ENCODE measurements at places on chromosomes 11 and 22.
A peak's percentile ranks its signal among the peaks of the same experiment; 100 is the strongest.

DNA sequence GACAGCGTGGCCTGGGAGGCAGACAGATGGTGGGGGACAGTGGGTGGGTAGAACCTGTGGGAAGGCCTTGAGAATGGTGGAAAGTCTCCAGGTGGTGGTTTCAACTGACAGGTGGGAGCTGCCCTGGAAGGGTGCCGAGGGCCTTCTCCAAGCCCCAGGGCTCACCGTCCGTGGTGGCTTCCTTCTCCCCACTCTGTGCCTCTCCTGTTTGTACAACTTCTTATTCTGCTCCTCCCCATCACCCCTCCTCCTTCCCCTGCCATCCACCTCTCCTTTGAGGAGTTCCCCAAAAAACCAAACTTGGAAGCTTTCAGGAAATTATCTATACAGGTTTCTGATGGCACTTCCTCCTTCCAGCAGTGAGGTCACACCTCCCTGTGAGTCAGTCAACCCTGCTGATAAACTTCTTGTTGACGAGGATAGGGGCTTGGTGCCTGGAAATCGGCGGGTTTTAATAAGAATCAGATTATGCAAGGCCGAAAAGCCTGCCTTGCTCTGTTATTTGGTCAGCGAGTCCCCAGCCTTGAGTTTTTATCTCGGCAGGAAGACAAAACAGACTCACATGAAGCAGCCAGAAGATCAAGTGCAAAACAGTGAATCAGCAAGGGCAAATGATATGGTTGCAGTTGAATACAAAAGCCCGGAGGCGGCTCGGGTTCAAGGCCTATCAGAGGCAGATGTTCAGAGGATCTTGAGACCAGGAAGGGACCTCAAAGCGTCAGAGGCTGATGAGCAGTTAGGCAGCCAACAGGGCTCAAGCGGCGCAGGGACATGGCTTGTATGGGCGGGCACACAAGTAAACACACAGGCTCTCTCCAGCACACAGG, 9.5 kb upstream of the ST3GAL4 start:
- DNase-seq = peak; percentile 82

GRCh38 chr11:75333022-75333806, 18.2 kb downstream of the ARRB1 start:
- no peak for DNase-seq

- DNase-seq = no peak
Measured at GRCh38 chr11:41010361-41011050, 448.9 kb downstream of the LRRC4C start.

DNA sequence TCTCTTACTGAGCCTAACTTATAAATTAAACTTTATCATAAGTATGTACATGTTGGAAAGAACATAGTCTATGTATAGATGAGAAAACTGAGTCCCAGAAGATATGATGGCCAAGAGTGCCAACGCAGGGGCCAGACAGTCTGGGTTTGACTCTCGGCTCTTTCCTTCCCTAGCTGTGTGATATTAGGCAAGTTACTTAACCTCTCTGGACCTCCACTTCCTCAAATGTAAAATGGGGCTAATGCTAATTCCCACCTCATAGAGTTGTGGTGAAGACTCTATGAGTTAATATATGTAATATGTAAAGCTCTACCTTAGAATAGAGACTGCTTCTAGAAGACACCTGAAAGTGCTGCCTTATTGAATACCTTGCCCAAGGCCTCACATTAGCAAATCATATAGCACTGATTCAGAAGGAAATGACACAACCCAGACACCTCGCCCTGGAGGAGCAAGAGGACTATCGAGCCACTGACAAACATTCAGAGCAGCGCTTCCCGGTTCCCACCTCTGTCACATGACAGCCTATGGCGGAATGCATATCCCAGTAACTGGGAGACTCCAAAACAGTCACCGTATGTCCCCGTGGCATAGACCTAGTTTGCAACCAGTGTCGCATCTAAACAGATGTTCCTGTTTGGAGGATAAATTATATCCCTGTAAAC, 11.3 kb upstream of the CCDC86 start:
- DNase-seq = no peak

- DNase-seq = no peak
Measured at GRCh38 chr11:44006917-44007361, 40.8 kb upstream of the ACCSL start.

GRCh38 chr22:19669570-19669969, 44.7 kb upstream of the SEPTIN5 start:
- no peak for DNase-seq

DNA sequence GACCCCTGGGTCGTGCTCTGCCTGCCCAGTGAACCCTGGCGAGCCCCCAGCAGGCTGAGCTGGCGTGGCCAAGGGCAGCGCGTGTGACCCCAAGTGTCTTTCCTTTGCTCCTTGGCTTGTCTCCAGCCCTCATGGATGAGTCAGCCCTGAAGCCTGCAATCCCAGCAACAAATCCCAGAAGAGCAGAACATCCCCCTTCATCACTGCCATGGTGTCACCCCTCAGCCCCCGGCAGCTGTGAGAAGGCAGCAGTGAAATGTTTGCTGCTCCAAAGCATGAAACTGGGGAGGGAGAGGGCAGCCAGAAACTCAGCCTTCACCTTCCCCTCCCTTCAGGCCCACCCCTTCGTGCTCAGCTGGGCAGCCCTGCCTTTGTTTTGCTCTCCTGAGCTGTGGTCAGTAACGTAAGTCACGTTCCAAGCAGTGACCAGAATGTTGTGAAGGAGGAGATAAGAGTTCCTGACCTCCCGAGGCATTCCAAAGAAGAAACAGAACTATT, 29.8 kb downstream of the ADAMTS15 start:
- DNase-seq = peak; percentile 98

- peak; percentile 99 for DNase-seq
Measured at GRCh38 chr11:68354148-68354872, 41.9 kb downstream of the LRP5 start.

DNA sequence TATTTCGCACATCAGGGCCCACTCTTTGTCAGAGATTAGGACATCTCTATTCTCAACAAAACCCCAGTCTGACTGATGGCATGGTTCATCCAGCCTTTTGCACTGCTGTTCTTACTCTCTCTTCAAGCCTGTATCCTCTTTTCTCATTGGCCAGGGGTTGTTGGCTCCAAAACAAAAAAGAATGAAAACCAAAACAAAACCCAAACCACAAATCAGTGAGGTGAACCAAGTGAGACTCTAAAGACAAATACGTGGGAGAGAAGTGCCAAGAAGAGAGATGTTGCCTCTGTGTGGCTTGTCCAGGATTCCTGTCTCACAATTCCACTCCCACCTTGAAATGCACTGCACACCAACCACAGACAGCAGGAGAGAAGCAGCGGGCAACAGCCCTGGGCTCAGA, 278.9 kb upstream of the NARS2 start:
- no peak for DNase-seq

DNA sequence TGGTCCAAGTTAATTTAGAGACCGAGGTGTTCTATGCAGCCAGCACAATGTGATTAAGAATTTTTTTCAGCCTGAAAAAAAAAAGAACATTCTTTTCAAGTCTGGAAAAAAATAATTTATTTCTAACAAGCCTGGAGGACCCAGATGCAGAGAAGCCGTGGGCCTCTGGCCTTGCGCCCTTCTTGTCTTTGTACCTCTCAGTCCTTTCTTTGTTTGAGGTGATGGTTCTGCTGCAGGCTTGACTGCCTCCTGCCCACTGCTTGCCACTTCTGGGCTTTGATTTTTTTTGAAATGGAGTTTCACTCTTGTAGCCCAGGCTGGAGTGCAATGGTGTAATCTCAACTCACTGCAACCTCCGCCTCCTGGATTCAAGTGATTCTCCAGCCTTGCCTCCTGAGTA, 7.2 kb upstream of the PTPRJ start:
- no peak for DNase-seq

- DNase-seq = no peak
Measured at GRCh38 chr11:134586726-134587125, 174.7 kb upstream of the B3GAT1 start.

DNA sequence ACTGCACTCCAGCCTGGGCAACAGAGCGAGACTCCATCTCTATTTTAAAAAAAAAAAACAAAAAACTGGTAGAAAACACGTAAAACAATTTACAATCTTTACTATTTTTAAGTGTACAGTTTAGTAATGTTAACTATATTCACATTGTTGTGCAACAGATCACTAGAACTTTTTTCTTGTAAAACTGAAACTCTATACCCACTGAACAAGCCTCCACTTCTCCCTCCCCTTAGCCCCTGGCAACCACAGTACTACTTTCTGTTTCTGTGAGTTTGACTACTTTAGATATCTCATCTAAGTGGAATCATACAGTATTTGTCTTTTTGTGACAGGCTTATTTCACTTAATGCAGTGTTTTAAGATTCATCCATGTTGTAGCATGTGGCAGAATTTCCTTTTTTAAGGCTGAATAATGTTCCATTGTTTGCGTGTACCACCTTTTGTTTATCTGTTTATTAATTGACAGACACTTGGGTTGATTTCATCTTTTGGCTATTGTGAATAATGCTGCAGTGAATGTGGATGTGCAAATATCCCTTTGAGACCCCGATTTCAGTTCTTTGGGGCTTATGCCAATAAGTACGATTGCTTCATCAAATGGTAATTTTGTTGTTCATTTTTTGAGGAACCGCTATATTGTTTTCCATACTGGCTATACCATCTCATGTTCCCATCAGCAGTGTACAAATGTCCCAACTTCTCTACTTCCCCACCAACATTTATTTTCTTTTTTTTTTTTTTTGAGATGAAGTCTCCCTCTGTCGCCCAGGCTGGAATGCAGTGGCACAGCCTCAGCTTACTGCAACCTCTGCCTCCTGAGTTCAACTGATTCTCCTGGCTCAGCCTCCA, 11.0 kb downstream of the DDB2 start:
- peak; percentile 44 for DNase-seq
